ENCODE measurements at places on chromosomes 2 and 18. TPM values are rescaled to one million over a fixed set of nuclear protein-coding genes. Genes with fewer than 3 reads are reported as not detected.

- DNase-seq: no peak
Observed at GRCh38 chr18:7727361-7728076, 160.4 kb downstream of the PTPRM start.

DNA sequence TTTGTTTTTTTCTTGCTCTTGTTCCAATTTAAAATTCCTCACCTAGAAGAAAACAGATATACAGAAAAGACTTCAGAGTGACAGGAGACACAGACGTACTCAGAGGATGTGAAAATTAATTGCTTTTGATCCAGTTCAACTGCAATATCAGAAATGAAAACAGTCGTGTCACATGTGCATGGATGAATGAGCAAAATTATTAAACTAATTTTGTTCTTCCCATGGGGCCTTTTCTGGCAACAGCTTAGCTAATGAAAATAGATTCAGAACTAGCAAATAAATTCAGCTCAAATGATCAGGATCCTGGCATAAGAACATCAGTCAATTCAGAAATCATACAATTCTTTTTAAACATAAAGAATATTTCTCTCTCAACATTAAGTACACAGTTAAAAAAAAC lies 100.5 kb downstream of the CABYR start:
- DNase-seq: no peak

Gene NT5DC4
- not detected for total RNA-seq

DNA sequence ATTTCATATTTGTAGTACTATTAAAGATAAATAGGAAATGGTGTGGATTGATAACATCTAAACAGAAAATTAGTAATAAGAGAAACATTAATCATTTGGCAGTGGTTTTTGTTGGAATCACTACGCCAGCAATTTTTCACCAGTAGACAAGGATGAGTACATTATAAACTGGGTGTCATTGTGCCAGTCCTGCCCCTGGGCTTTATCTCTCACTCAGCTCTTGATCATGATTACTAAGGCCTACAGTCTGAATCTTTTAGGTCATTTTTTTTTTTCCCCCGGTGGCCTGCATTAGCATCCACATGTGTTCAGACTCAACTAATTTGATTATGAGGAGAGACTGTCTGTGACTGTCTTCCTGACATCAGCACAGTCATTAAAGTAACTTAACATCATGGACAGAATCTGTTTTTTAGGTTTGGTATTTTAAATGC lies 16.2 kb downstream of the GULP1 start:
- DNase-seq: no peak

DNA sequence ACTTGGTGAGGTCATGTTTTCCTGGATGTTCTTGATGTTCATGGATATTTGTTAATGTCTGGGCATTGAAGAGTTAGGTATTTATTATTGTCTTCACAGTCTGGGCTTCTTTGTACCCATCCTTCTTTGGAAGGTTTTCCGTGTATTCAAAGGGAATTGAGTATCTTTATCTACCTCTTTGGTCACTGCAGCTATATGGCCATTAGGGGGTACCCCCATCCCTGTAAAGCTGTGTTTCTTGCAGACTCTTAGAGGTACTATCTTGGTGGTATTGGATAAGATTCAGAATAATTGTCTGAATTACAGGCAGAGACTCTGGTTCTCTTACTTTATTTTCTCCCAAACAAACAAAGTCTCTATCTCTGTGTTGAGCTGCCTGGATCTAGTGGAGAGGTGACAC lies 401.6 kb upstream of the FSIP2 start:
- DNase-seq: no peak

- DNase-seq: no peak
Observed at GRCh38 chr2:241904011-241904718, 34.6 kb downstream of the RTP5 start.

DNA sequence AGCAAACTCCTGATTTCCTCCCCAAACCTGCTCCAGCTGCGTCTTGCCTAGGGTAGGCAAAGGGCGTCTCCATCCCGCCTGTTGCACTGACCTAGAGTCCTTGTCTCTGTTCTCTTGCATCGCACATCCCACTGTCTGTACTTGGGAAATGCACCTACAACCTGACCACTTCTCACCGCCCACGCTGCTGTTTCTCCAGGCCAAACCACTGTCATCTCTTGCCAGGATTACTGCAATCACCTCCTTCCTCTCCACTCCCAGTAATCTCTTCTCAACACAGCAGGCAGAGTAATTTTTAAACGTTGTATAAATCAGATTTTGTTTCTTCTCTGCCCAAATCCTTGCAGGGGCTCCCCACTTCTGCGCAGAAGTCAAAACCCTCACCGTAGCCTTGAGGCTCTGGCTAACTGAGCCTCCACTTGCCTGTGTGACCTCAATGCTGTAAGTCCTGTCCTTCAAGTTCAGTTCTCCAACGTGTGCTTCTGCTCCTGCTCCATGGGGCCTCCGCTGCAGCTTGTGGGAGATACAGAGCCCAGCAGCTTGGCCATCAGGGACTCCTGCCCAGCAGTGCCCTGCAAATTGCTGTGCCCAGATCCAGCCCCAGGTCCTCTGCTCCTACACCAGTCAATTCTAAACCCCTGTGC lies 27.7 kb upstream of the SEMA4C start:
- DNase-seq: no peak

GRCh38 chr2:26471289-26471688 lies 6.6 kb downstream of the OTOF start:
- DNase-seq: peak; percentile 23

DNA sequence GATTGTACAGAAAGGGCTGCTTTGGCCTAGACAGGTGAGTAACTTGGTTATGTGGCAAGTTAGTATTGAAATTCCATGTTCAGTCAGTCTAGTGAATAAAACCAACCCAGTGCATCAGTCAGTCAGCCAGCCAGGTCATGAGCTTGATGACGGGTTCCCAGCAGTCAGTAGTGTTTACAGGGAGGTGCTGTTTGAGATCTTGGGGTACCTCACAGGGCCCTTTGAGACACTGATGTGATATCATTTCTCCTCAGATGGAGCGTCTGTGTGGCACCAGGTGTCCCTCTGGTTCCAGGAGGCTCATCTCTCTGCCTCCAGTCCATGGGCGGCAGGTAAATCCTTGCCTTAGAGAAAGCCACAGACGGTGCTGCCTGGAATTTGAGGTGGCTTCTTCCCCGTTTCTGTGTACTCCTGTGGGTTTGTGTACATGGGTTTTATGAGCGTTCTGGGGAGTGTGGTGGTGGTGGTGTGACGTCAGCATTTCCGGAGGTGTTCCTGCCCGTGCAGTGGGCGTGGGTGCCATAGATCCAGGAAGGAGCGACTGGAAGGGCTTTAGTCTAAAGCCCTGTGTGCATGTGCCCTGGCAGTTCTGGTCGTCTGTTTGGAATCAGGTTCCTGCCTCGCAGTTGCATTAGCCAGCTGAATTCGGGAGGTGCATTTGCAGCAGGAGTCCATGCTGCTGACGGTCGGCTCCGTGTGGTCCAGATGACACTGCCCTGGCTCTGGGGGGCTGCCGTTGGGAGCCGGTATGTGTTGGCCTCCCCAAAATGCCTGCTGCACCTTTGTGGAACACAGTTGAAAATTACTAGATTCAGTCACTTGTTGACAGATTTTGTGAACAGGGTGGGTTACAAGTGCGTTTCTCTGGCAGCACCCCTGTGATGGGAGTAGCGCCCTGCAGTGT lies 2.1 kb downstream of the CTDP1 start:
- DNase-seq: no peak

DNA sequence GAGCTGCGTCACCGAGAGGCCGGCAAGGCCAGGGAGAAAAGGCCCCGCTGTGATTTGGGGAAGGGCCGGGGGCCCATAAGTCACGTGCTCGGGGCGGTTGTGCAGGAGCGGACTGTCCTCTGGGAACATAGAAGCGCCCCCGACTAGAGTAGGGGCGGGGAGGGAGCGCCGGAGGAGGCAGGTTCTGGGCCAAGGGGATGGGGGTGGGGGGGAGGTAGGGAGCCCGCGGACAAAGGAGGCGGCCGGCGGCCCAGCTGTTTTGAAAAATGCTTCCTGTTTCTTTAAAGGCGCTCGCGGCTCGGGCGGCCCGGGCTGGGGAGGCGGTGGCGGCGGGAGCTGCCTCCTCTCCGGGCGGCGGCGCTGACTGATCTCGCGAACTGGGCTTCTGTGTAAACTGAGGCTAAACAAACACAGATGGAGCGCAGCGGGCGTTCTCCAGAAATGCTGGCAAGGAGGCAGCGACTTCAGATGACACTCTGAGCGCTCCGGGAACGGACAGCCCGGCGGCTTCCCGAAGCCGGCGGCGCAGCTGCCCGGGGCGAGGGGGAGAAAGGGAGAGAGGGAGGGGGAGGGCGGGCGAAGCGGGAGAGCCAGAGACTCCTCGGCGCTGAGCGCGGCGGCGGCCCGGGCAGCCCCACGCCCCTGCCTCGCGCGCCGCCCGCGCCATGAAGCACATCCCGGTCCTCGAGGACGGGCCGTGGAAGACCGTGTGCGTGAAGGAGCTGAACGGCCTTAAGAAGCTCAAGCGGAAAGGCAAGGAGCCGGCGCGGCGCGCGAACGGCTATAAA lies at the start of gene ATOH8:
TSS of gene ATOH8 (plus strand) at position 467 of the 788 bp plus-strand sequence. CDS start at position 666, 199 bp downstream.
- no peak for DNase-seq

DNA sequence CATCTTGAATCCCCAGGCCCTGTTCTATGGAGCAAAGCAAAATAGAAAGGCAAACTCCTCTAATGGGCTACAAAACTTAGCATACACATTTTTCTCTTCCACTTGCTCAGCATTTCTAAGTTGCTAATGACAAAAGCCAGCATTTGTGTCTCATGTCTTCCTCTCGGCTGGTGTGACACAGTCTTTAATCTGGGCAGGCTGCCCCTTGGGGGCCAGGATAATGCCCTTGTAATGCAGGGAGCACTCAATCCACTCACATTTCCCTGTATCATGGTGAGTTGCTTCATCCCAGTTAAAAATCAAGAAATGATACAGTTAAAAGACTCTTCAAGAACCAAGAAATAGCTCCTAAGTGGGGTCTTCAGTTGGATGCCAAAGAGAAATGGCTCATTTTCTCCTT lies 109.1 kb upstream of the FBXO11 start:
- DNase-seq: no peak

- no peak for DNase-seq
Observed at GRCh38 chr2:128769457-128770142, 450.9 kb upstream of the HS6ST1 start.

DNA sequence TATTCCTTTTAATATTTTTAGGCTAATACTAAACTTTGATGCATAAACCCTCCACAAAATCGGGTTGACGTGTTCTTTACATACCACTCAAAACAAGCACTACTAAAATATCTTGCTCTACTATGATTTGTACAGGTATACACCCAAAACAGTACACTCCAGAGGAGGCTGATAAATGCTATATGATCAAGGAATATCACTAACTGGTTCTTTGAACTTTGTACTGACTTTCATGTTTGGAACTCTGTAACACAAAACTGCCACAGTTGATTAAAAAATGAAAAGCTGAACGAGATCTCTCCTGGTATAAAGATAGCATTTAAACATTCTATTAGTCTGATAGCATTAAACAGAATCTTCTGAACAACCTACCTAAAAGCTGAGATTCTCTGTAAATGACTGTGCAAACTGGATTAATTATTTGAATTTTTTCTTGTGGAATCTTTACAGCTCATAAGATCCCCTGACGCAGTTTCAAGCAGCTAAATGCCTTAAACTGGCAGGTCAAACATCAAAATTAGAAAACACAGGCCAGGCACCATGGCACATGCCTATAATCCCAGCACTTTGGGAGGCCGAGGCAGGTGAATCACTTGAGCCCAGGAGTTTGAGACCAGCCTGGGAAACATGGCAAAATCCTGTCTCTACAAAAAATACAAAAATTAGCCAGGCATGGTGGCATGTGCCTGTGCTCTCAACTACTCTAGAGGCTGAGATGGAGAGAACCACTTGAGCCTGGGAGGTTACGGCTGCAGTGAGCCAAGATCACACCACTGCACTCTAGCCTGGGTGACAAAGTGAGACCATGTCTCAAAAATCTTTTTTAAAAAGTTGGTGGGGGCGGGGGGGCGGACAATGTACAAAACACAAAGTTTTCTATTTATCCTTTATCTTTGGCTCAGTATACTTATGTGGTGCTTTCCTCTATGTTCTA lies 150.6 kb downstream of the EXOC6B start:
- no peak for DNase-seq

DNA sequence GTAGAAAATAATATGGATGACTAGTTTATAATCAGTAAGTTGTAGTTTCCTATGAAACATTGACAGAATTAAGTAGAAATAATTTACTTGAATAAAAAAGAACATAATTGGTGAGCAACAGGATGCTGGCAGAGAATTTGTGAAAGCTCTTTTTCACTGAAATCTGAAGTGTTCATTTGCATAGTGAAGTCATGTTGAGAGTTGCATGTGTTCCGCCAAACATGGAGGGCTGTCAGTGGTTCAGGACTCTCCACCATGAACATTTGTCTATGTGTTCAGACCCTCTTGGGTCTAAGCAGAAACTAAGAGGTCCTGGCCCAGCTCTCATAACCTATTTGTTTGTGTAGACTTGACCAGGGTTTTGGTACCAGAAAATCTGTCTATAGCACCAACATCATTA lies 182.5 kb upstream of the LINC00305 start:
- DNase-seq: no peak

GRCh38 chr2:10007435-10007834 lies 35.9 kb upstream of the KLF11 start:
- DNase-seq: no peak

Gene VWC2L
- total RNA-seq: not detected

GRCh38 chr18:55096263-55096951 lies 137.1 kb upstream of the CCDC68 start:
- DNase-seq: peak; percentile 75

Gene DSG4
- total RNA-seq: not detected

DNA sequence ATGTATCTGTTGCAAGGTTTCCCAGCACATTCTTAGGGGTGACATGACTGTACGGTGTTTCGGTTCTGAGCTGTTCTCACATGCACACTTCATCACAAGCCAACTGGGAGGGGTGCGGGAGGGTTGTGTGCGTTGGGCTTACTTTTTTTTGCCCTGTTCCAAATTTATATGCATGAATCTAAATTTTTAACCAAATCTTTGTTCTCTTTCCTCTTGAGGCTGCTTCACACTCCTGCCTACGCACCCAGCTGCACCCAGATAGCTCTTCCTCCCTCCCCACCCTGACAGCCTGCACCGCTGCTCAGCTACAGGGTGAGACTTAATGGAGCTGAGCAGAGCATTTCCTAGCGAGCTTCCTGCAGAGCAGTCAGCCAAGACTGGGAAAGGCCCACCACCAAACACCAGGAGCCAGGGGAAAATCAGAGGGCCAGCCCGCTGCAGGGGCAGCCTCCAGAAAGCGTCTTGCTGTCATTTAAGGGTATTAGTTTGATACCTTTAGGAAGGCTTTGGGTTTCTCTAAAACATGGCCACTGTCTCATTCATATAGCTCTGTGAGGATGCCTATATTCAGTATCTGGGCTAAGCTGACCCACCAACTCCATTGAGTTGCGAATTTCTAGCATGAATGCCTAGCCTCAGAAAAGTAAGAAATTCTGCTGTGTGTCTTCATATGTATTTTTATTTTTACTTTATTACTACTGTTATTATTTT lies 84.5 kb downstream of the POU3F3 start:
- no peak for DNase-seq

Gene CPO
- total RNA-seq: not detected

Gene C2orf92
- 2.3 TPM for total RNA-seq

Gene DUSP2
- total RNA-seq: 0.76 TPM

DNA sequence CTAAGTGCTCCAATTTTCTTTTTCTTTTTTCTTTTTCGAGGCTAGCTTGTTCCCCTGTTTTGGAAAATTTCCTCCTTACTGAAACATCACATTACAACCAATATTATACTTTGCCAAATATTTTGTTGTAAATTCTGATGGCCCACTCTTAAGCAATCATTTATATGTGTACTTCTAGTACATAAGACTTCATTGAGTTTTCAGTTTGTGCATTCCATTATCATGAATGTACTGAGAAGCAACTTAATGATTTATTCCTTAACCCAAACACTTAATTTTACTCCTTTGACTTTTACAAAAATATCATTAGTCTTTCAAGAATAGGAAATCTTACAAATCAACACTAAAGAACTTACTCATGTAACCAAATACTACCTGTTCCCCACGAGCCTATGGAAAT lies 242.4 kb downstream of the ARHGAP15 start:
- DNase-seq: no peak
